ENCODE measurements at places on chromosomes 16 and 17.
A peak's percentile ranks its signal among the peaks of the same experiment; 100 is the strongest.

DNA sequence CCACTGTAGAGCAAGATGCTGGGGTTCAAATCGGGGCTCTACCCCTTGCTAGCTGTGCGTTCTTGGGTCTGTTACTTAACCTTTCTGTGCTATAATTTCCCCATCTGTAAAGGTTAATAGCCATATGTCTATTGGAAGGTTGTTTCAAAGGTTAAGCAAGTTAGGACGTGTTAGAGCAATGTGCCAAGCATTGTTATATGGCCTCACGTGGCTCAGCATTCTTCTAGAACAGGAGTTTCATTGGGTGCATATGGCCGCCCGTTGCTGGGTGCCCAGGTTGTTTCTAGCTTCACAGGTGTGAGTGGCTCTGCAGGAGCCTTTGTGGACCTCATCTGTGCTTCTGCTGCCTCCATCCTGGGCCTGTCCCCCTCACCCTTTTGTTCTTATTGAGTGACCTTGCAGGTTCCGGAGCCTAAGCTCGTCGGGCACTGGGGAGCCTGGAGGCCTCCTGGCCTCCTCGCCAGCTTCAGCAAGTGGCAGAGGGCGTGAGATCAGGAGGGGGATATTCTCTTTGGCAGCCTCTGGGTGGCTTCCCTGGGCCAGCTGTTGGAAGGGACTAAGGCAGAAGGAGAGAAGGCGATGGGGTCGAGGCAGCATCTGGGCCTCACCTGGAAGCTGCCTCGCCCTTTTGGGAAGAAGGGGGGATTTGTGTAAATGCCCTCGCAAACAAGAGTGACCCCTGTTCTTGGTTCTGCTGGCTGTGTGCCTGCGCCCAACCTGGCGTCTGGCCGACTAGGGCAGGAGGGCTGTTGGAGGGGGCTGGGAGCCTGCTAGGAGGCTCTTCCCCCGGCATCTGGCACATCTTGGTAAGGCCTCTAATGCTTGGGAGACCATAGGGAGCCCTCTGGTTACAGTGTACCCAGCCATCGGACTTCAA, 80.2 kb upstream of the CIBAR2 start:
- no peak for DNase-seq

DNA sequence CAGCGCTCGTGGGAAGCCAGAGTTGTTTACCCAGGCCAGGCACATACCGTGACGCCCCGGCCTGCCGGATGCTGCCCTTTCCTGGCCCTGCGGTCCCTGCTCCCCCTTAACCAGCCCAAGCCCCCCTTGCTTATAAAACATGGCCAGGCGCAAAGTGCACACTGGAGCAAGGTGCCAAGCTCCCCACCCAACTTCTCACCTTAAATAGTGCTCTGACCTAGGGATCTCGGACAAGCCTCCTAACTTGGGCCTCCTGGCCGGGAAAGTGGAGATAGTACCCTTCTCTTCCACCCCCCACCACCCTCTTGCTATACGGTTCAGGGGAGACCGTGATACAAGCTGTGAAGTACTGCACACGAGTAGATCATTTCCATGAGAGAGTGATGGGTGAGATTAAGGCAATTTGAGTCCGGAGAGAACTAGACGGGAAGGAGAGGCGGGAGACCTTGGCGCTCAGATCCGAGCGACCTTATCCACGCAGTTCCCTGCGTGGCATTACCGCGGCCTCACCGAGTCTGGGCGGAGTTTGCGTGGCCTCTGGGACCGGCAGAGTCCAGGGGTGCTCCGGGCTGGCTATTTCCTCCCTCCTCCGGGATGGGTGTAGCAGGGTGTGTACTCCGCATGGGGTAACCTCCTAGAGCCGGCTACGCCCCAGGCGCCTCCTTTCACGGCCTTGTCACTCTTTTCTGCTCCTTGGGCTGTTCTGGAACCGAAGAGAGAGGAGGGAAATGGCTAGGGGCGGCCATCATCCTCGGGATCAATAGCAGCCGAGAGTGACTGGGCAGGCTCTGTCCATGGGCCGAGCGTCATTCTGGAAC, 4.4 kb upstream of the LHX1 start:
- no peak for DNase-seq

- no peak for DNase-seq
Observed at GRCh38 chr17:59651346-59651745, 31.7 kb downstream of the CLTC start.

GRCh38 chr17:35087731-35088355, 24.3 kb upstream of the RFFL start:
- no peak for DNase-seq

DNA sequence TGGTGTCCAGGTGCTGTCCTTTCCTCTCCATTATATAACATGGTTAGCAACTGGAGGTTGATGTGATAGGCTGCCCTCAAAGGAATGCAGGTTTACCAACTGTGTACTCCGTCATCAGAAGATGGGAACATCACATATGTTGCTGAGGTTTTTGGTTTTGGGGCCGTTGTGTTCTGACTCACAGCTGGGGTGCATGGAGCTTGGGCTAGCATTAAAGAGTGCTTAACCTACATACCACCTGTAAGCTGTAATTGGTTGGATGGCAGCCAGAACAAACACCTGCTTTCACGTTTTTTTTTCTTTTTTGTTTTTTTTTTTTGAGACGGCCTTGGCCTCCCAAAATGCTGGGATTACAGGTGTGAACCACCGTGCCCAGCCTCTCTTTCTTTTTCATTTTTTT, 20.9 kb downstream of the TMEM11 start:
- no peak for DNase-seq

- DNase-seq = no peak
Observed at GRCh38 chr17:17041018-17041521, 1.2 kb upstream of the MPRIP start.

- peak; percentile 60 for DNase-seq
Observed at GRCh38 chr16:11094075-11094856, 149.9 kb downstream of the CLEC16A start.

GRCh38 chr17:83148317-83149028, 69.1 kb downstream of the METRNL start:
- no peak for DNase-seq

- DNase-seq = no peak
Observed at GRCh38 chr17:68600931-68601564, at the start of gene FAM20A. FAM20A (minus strand) TSS chr17:68601367; CDS start chr17:68600666, 701 bp downstream.

- no peak for DNase-seq
Observed at GRCh38 chr17:2723505-2723996, 12.0 kb upstream of the CLUH start.

DNA sequence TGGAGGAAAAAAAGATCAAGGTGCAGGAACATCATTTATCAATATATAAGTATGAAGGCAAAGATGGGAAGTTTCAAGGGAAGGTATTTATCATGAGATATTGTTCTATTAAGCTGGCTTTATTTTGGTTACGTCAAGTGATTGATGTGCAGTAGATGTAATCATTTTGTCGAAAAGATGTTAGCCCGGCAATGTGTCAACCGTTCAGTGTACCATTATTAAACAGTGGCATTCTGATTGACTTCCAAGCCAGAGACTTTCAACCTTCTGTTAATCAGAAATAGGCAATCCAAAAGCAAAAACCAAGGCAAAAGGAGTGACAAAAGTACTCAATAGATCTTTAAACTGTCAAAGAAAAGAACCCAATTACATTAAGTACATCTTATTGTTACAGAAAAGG, 1340.3 kb upstream of the GOT2 start:
- DNase-seq = no peak

GRCh38 chr17:77746896-77747554, 211.5 kb upstream of the TNRC6C start:
- DNase-seq = no peak

DNA sequence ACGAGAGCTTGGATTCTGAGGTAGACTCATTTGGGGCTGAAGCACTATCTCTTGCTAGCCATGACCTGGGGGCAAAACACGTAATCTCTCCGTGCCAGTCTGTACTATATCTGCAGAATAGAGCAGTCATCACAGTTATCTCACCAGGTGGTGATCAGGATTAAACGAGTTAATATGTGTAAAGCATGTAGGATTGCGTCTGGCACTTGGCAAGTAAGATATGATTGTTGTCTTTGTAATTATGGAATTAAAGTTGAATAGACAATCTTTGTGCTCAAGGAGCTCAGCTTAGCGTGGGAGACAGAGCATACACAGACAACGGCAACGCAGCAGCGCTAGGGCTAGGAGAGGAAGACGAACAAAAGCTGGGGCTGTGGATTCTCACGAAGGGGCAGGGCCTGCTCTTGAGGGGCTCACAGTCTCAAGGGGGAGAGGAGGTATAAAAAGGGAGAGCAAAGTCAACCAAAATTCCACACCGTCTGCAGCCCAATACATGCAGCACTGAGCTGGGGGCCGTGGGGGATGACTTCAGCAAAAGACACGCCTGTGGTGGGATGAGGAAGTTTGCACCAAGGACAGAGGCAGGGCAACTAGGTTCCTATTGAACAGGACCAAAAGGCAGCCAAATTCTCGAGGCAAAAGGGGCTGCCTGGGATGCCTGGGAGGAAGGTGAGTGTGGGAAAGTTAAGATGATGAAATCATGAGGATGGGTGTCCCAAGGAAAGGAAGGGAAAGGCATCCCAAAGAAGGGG, 68.6 kb downstream of the SDK2 start:
- DNase-seq = no peak

- no peak for DNase-seq
Observed at GRCh38 chr16:72609066-72609465, 437.1 kb upstream of the PMFBP1 start.
